ENCODE measurements at places on chromosomes 1 and 21. TPM values are rescaled to one million over a fixed set of nuclear protein-coding genes. Genes with fewer than 3 reads are reported as not detected.

- H3K27ac ChIP-seq = no peak overlapping the region
- H3K4me3 ChIP-seq = no peak overlapping the region
- no peaks in the 10 kb centered on the region for H3K36me3 ChIP-seq
- no peaks in the 10 kb centered on the region for H3K27me3 ChIP-seq
Observed at GRCh38 chr1:41420351-41420750, 59.1 kb downstream of the FOXO6 start.

GRCh38 chr1:111209622-111210021 lies 9.2 kb upstream of the DENND2D start:
- H3K27me3 ChIP-seq = no peaks in the 10 kb centered on the region
- H3K27ac ChIP-seq = no peak overlapping the region
- H3K4me3 ChIP-seq = no peak overlapping the region
- DNase-seq = no peak
- peaks cover 33% of the 10 kb centered on the region for H3K4me1 ChIP-seq
- no peaks in the 10 kb centered on the region for H3K36me3 ChIP-seq

DNA sequence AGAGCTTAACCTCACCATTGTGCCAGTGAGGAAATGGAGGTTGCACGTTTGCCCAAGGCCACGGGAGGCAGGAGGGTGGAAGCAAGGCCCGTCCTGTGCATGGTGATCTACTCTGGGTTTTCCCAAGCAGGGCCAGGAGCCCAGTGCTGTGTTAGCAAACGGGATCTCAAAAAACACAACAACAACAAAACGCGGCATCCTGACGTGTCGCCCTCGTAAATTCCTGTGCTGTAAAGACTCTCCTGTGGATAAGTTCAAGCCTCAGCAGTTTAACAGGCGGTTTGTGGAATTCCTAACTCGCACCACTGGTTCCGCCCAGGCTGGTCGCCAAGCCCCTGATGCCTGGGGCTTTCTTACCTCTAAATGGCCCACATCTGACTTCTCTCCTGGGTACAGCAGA lies 39.1 kb downstream of the TFF3 start:
- no peaks in the 10 kb centered on the region for H3K4me1 ChIP-seq
- H3K4me3 ChIP-seq = no peak overlapping the region
- peaks cover 64% of the 10 kb centered on the region for H3K36me3 ChIP-seq
- H3K27me3 ChIP-seq = no peaks in the 10 kb centered on the region
- no peak for DNase-seq

DNA sequence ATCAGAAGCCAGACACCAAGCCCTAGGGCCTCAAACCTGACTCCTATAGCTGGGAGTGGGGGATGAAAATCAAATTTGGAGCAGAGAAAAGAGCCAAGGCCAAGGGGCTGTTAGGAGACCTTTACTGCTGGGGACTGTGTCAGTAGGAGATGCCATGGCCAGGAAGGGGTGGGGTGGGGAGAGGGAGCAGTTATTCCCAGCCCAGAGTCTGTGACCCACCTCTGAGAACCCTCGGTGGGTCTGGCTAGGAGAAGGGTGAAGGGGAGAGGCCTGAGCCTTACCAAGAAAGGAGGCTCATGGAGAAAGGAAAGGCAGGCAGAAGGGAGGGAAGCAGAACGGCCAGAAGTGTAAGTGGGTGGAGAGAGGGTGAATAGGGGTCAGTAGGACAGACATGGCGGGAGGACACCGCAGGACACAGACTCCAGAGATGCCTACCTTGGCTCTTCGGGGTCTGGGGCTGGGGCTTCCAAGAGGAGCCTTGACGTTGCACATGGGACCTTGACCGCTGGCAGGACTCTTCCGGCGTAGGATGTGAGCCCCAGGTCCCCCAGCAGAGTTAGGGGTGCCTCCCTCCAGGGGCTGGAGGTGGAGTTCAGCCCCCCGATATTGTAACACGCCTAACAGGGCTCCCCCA lies 1.2 kb downstream of the ADAMTS4 start:
- H3K36me3 ChIP-seq = no peaks in the 10 kb centered on the region
- no peak overlapping the region for H3K4me3 ChIP-seq
- no peaks in the 10 kb centered on the region for H3K27me3 ChIP-seq
- H3K4me1 ChIP-seq = peaks cover 35% of the 10 kb centered on the region
- H3K27ac ChIP-seq = no peak overlapping the region

GRCh38 chr1:223123011-223123610 lies 19.9 kb downstream of the TLR5 start:
- H3K27me3 ChIP-seq = no peaks in the 10 kb centered on the region
- DNase-seq = no peak
- H3K27ac ChIP-seq = no peak overlapping the region
- no peaks in the 10 kb centered on the region for H3K36me3 ChIP-seq

DNA sequence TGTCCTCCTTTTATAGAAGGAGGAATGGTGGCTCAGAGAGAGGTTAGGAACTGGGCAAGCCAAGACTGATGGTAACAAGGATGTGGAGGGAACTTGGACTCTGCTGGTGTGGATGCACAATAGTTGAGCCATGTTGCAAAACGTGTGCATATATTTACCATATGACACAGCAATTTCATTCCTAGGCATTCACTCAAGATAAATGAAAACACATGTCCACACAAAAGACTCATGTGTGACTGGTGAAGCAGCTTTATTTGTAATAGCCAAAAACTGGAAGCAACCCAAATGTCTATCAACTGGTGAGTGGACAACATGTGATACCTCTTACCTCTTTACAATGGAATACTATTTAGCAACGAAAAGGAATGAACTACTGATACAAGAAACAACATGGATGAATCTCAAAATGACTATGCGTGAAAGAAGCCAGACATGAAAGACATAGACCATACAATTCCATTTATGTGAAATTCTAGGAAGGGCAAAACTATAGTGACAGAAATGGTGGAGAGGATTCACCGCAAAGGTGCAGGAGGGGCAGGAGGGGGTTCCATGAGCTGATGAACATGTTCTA lies 36.2 kb downstream of the CAMK2N1 start:
- no peak for DNase-seq
- peaks cover 8% of the 10 kb centered on the region for H3K27me3 ChIP-seq
- H3K36me3 ChIP-seq = no peaks in the 10 kb centered on the region
- no peaks in the 10 kb centered on the region for H3K4me1 ChIP-seq

DNA sequence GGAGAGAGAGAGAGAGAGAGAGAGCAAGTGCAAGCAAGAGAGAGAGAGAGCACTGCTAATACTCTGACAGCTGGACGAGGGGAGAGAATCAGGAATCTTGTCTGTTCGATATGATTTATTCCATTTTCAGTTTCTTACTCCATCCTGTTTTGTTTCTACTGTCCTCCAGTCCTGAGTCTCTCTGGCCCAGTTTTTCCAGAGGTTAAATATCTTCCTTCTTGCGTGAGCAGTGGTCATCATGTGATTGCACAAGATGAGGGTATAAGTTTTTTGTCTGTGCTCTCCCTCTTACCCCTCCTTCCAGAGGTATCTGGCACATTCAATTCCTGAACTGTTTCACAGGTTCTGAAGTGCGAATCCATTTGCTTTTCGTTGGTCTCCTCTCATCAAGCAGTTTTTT lies 16.8 kb downstream of the UBE2U start:
- H3K4me1 ChIP-seq = no peaks in the 10 kb centered on the region
- H3K27ac ChIP-seq = no peak overlapping the region
- no peak for DNase-seq

- no peaks in the 10 kb centered on the region for H3K4me1 ChIP-seq
- no peaks in the 10 kb centered on the region for H3K36me3 ChIP-seq
Observed at GRCh38 chr1:245526141-245526540, 371.4 kb downstream of the KIF26B start.

DNA sequence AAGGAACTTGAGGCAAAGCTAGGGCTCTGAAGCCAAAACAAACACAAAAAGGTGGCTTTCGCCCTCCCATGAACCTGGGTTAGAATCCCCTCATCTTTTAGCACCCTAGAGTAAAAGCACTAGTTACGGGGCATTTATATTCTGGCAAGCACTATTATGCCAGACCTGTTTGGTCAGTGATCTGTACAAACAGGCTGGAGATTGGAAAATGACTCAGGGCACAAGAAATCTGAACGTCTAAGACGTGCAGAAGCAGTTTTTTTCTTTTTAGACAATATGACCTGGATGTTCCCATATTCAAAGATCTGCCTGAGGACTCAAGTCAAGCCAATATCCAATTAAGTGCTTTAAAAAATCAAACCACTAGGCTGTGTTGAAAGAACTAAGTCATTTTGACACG lies 3.0 kb downstream of the ZNF436 start:
- H3K4me3 ChIP-seq = peak overlapping the region; percentile 78
- peaks cover 27% of the 10 kb centered on the region for H3K36me3 ChIP-seq
- H3K27ac ChIP-seq = no peak overlapping the region
- no peak for DNase-seq

NRDC gene
- 72.6 TPM for polyA plus RNA-seq

DNA sequence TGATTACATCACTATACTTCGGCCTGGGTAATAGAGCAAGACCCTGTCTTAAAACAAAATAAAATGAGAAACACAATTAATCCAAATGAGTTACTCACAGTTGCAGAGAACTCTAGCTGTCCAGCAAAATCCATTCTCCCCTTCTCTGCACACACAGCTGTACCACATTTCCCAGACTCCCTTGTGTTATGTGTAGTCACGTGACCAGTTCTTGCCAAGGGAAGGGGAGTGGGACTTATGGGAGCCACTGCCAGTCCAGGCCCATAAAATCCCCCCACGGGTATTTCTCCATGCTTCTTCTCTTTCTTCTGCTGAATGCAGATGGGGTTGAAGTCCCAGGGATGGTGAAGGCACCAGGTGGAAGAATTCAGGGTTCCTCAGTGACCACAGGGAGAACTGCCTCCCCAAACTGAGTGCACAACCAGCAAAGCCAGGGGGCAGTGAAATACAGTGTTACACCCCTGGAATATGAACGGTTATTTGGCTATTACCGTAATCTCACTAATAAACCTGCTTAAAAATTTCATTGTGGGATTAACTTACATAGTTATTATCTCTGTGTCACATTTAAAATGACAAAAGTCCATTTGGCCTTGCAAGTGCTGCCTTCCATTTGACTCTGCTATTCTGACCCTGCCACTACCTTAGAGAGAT lies 85.6 kb upstream of the FMN2 start:
- H3K4me1 ChIP-seq = no peaks in the 10 kb centered on the region
- no peak for DNase-seq
- no peaks in the 10 kb centered on the region for H3K27me3 ChIP-seq
- no peaks in the 10 kb centered on the region for H3K36me3 ChIP-seq
- H3K4me3 ChIP-seq = no peak overlapping the region

PRAMEF9 gene
- not detected for polyA plus RNA-seq

DNA sequence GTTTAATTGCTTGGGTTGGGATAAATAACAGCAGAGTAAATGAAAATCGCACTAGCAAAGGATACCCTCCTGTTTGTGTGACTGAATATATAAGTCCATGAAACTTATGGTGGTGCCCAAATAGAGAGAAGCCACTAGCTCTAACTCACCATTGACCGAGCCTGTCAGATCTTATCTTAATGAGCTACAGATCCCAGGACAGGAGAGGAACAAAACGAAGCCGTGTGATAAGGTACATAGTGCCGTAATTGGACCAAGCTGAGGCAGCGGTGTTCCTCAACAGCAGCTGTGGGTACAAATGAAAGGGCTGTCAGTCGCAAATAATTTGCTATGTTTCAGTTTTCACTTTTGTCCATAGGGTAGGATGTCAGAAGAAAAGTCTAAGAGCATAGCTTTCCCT lies 276.1 kb downstream of the PTBP2 start:
- no peaks in the 10 kb centered on the region for H3K36me3 ChIP-seq
- no peak overlapping the region for H3K27ac ChIP-seq
- no peak for DNase-seq

DNA sequence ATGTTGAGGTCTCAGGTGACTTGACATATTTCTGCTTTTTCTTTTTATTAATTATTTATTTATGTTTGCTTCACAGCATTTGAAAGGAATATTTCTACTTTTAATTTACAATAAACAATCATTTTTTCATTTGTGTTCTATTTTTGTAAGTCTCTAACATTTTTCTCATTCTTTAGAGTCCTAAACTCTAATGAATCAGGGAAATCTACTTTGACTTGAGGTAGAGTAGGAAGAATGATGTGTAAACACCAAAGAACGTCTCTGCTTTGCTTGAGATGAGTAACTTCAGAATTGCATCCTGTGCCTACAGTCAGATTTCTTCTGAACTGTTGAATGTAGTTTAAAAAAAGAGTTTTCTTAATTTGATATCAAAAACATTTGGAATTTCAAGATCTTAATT lies 65.2 kb downstream of the CNST start:
- H3K4me1 ChIP-seq = no peaks in the 10 kb centered on the region
- H3K27me3 ChIP-seq = no peaks in the 10 kb centered on the region
- DNase-seq = no peak
- peaks cover 52% of the 10 kb centered on the region for H3K36me3 ChIP-seq
- H3K27ac ChIP-seq = no peak overlapping the region
- no peak overlapping the region for H3K4me3 ChIP-seq

CREG1 gene
- polyA plus RNA-seq = 16.8 TPM

- no peak for DNase-seq
- no peaks in the 10 kb centered on the region for H3K27me3 ChIP-seq
- H3K27ac ChIP-seq = no peak overlapping the region
- H3K4me1 ChIP-seq = no peaks in the 10 kb centered on the region
- no peaks in the 10 kb centered on the region for H3K36me3 ChIP-seq
Observed at GRCh38 chr1:226602186-226603021, 53.8 kb downstream of the STUM start.

DNA sequence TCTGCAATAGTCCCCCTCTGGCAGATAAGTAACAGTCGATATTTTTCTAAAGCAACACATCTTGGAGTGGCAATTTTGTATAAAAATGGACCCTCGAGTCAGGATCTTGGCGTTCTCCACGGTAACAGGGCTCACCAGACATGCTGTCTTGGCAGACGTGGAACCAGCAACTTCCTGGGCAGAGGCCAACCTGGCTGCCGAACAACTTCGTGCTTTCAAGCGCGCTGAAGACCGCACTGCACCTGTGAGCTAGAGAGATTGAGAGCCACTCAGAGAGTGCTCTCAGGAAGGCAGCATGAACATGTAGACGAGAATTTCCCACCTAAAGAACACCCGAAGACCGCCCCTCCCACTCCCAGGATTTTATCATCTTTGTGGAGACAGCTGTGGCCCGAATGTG lies 7.3 kb downstream of the C1orf174 start:
- no peak for DNase-seq
- H3K4me1 ChIP-seq = no peaks in the 10 kb centered on the region
- H3K27ac ChIP-seq = no peak overlapping the region
- no peaks in the 10 kb centered on the region for H3K27me3 ChIP-seq
- peaks cover 45% of the 10 kb centered on the region for H3K36me3 ChIP-seq
- H3K4me3 ChIP-seq = no peak overlapping the region

MAP1LC3C gene
- polyA plus RNA-seq = not detected

- H3K4me3 ChIP-seq = peak overlapping the region; percentile 87
- no peaks in the 10 kb centered on the region for H3K27me3 ChIP-seq
- H3K36me3 ChIP-seq = no peaks in the 10 kb centered on the region
- peak; percentile 97 for DNase-seq
Observed at GRCh38 chr1:23619299-23620188, 60.2 kb upstream of the ID3 start.

BEST4 gene
- 0.88 TPM for polyA plus RNA-seq

GRCh38 chr1:37458551-37458950 lies 15.8 kb upstream of the ZC3H12A start:
- no peak overlapping the region for H3K4me3 ChIP-seq
- DNase-seq = no peak
- peaks cover 4% of the 10 kb centered on the region for H3K4me1 ChIP-seq
- no peaks in the 10 kb centered on the region for H3K27me3 ChIP-seq
